ENCODE measurements at places on chromosomes 11 and 22. TPM values are rescaled to one million over a fixed set of nuclear protein-coding genes. Genes with fewer than 3 reads are reported as not detected.

The ALDH3B2 gene
- not detected for total RNA-seq

GRCh38 chr22:45240810-45241631 is at the start of gene KIAA0930:
KIAA0930 (minus strand) TSS chr22:45240894; CDS start chr22:45240703, 191 bp downstream.
- peak; percentile 77 for ATAC-seq

GRCh38 chr22:46315976-46316375 is 19.3 kb downstream of the GTSE1 start:
- ATAC-seq: no peak

The UBQLN3 gene
- total RNA-seq: not detected

Data from activated T-helper 17 cell treated with anti-CD3 and anti-CD28 coated beads, Interleukin-2, amount 50 U/mL, for 72 hours (primary cell).